SK-N-SH (cell line): ENCODE measurements at places on chromosomes 5 and 9. TPM values are rescaled to one million over a fixed set of nuclear protein-coding genes. Genes with fewer than 3 reads are reported as not detected.

Gene EDIL3
- polyA plus RNA-seq: 51.5 and 82.9 TPM in 2 replicates

Gene N4BP3
- 0.16 and 0.28 TPM in 2 replicates for polyA plus RNA-seq

Gene PCDHB5
- 0.08 and 0.10 TPM in 2 replicates for polyA plus RNA-seq

Gene PCDHA4
- polyA plus RNA-seq: 1.2 and 1.4 TPM in 2 replicates

Gene FOXD4L3
- 0.06 and 0.10 TPM in 2 replicates for polyA plus RNA-seq

Gene EIF4EBP3
- 1.1 and 1.2 TPM in 2 replicates for polyA plus RNA-seq

Gene RANBP17
- 6.0 and 8.1 TPM in 2 replicates for polyA plus RNA-seq

Gene UBE2QL1
- polyA plus RNA-seq: 0.28 and 0.84 TPM in 2 replicates

Gene TAF11L5
- not detected in 2 replicates for polyA plus RNA-seq

Gene MTX3
- 6.8 and 9.8 TPM in 2 replicates for polyA plus RNA-seq

Gene TICAM2
- polyA plus RNA-seq: not detected in 2 replicates

Gene LTC4S
- polyA plus RNA-seq: 0.34 and 0.43 TPM in 2 replicates

Gene SCGB3A2
- polyA plus RNA-seq: not detected in 2 replicates

Gene AFAP1L1
- 0.82 and 0.89 TPM in 2 replicates for polyA plus RNA-seq

Gene PCDHA9
- 0.02 TPM in 2 replicates for polyA plus RNA-seq

Gene SPINK7
- not detected in 2 replicates for polyA plus RNA-seq

Gene ZNF454
- 0.05 and 0.15 TPM in 2 replicates for polyA plus RNA-seq

Gene SAXO1
- 0.03 TPM in 1 of 2 replicates, not detected in the other for polyA plus RNA-seq

Gene RUSC2
- polyA plus RNA-seq: 14.5 and 15.0 TPM in 2 replicates

Gene LIFR
- 3.8 and 5.0 TPM in 2 replicates for polyA plus RNA-seq
